NCI-H187 treated with DMSO at 0.1 percent for 48 hours (cell line): ENCODE measurements at places on chromosomes 4 and X.

GRCh38 chr4:114257501-114257900 is 278.1 kb upstream of the ARSJ start:
- no peak for DNase-seq

DNA sequence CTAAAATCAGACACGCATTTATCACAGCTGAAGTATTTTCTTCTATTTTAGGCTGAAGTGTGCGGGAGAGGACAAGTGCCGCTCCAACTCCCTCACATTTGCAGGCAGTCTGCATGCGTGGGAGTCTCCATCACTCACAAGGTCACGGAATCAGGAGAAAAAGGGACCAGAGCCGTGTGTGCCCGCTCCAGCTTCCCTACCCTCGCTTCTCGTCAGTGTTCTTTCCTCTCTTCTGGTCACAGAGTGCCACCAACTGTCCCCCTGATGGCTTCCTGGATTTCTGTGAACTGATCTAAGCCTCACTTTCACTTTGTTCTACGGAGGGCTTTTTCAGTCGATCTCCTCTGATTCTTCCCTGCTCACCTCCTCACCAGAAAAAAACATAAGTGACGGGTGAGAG is 407.4 kb upstream of the AADAT start:
- DNase-seq, result no peak

DNA sequence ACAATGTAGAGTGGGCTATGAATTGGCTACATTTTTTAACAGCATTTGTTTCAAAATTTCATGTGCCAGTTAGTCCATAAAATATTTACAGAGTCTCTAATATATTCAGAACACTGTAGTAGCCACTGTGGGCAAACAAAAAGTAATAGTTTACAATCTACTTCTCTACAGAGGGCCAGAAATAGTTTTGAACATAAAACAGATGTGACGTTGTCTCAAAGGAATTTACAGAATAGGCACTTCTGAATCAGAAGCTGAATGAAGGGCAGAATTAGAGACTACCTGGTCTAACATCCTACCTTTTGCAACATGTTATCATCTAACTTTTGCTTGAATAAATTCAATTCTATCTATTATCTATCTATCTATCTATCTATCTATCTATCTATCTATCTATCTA is 811.9 kb upstream of the EPHA5 start:
- DNase-seq, result no peak

DNA sequence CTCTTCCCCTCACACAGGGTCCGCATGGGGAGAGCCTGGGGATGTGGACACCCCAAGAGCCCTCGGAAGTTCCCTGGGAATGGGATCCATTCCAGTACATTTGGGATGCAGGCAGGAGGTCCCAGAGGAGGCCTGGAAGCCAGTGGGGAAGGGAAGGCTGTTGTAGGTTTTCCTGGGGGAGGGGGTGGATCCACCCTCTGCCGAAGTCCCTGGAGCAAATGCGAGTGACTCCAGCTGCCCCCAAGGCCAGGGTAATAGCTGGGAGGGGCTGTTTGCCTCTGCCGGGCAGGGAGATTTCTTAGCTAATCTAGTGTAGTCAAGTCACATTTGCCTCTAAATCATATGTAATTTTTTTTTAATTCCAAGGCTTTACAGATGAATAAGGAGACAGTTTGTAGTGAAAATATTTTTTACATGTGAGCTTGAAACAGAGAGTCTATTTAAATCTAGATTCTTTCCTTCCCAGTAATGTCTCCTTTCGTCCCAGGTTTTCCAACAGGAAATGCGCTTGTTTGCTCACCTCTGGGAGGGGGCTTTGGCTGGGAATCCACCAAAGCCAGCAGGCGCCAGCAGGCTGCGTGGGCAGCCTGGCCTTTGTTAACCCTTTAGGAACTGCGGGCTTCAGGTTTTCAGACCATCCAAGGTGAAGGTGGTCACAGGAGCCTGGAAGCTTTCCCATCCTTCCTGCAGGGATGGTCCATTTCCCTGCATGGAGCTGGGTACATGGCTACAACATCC is 26.8 kb downstream of the SH3TC1 start:
- DNase-seq, result no peak

GRCh38 chrX:20015945-20016615 is 25.2 kb upstream of the BCLAF3 start:
- no peak for DNase-seq

DNA sequence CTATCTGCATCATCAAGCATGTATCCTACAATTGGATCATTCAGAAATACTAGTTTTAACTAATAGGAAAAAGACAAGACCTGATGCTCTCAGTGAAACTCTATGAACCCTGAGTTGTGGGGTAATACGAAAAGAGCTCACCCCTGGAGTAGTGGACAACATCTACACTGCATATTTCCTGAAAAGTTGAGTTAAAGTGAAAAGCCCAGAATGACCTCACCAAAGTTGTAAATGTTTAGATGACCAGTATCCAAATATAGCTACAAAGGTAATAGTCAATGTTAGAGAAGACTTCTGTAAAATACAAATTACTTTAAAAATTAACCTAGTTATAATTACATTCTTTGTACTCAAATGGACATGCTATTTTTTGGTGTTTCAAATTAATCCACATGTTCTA is 52.8 kb upstream of the SRPX start:
- no peak for DNase-seq

DNA sequence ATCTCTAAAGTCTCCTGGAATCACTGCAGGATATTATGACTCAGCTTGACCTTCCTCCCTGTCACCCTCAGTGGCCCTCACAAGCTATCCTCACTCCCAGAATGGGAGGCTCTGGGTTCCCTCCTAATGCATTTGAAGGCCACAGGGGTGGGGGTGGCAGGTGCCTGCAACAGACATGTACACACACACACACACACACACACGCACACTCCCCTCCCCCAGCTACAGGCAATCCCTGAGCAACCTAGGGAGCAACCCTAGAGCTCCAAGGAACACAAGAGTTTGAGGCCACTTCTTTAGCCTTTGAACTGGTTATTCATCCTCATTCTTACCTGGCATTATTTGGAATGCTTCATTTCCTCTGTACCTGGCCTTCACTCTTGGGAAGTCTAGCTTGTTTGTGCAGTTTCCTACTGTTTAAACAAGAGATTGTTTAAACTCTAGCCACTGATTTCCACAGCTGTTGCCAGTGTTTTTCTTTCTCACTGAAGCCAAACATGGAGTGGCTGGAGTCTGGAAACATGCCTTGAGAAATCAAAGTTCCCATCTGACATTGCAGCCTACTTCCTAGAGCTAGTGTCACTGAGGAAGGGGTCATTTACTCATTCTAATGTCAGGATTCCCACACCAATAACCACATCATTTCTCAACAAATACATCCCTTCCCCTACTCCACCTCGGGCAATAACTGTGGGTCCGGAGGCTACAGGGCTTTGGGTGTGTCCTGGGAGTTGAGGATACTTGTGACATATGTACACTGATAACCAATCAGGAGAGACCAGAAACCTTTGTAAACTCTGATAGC is 37.7 kb downstream of the MAOA start:
- no peak for DNase-seq

DNA sequence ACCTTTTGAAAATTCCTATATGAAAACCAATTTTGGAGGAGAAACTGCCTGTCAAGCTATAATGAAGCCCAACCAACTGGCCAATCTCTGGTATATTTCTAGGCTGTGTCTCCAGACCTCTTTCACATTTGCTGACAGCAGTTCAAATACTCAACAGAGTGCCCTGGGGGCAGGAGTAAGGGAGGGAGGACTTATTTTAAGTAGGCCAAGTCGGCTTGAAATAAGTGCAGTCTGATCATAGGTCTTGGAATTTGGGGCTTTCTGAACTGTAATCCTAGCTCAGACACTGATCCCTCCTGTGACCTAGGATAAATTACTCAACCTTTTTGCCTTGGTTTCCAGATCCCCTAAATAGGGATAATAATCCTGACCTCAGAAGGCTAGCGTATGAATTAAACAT is 59.4 kb upstream of the SLC7A11 start:
- DNase-seq, result no peak

DNA sequence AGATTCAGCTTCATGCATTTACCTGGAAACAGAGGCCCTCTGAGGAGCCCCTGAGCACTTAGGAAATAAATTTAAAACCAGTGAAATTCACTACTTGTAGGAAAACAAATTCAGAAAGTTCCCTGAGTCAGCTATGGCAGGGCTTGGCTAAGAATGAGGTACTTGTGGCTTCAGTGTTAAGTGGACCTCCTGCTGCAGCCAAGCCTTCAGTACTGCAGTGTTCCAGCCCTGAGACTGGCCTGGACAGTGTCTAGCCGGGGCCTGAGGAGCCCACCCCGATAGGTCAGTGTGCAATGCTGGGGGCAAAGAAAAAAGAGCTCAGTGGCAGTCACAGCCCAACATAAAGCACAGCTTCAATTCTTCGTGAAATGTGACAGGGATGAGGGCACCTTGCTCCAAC is 41.9 kb downstream of the F11 start:
- no peak for DNase-seq

GRCh38 chr4:94356444-94356843 is 13.8 kb upstream of the HPGDS start:
- no peak for DNase-seq

GRCh38 chrX:40644176-40644575 is 3.2 kb downstream of the CXorf38 start:
- no peak for DNase-seq

DNA sequence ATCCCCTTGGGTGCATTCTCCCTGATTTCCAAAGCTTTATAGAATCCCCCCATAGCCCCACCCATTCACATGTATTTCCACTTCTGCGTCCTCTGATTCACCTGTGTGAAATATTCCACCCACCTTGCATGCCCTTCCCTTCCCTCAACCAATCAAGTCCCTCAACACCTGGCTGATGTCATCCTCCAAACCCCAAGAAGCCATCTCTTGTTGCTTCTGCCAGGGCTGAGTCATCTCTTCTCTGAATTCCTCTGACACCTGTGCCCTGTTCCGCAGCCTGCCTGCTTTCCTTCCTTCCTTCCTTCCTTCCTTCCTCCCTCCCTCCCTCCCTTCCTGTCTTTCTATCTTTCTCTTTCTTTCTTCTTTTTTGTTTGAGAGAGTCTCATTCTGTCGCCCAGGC is 9.9 kb downstream of the CRMP1 start:
- DNase-seq, result no peak

- no peak for DNase-seq
Measured at GRCh38 chrX:50747471-50747900, 66.5 kb downstream of the SHROOM4 start.

GRCh38 chrX:40878766-40879165 is 143.4 kb upstream of the MED14 start:
- no peak for DNase-seq

GRCh38 chrX:19660604-19661255 is 145.4 kb upstream of the MAP3K15 start:
- no peak for DNase-seq

DNA sequence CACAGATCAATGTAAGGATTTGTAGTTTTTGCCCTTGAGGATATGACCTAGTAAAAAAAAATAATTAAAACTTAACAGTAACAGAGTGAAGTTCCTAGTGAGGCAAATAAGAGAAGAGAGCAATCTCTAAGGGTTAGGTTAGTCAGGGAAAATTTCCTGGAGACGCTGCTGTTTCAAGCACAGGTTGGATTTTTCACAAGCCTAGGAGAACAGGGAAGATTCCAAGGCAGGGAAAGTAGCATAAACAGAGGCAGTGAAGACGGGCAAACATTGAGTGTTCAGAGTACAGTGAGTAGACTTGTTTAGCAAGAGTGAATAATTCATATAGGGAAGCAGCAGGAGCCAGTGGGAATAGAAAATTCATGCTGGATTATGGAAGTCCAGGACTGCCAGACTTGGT is 212.8 kb downstream of the SPANXN3 start:
- no peak for DNase-seq

GRCh38 chrX:48683411-48683982 is at the start of gene WAS:
WAS (plus strand) TSS chrX:48683799; CDS start chrX:48683854, 55 bp downstream.
- no peak for DNase-seq

- no peak for DNase-seq
Measured at GRCh38 chr4:15295421-15296162, 132.2 kb upstream of the C1QTNF7 start.

GRCh38 chrX:18961686-18962085 is 22.2 kb downstream of the PHKA2 start:
- no peak for DNase-seq

DNA sequence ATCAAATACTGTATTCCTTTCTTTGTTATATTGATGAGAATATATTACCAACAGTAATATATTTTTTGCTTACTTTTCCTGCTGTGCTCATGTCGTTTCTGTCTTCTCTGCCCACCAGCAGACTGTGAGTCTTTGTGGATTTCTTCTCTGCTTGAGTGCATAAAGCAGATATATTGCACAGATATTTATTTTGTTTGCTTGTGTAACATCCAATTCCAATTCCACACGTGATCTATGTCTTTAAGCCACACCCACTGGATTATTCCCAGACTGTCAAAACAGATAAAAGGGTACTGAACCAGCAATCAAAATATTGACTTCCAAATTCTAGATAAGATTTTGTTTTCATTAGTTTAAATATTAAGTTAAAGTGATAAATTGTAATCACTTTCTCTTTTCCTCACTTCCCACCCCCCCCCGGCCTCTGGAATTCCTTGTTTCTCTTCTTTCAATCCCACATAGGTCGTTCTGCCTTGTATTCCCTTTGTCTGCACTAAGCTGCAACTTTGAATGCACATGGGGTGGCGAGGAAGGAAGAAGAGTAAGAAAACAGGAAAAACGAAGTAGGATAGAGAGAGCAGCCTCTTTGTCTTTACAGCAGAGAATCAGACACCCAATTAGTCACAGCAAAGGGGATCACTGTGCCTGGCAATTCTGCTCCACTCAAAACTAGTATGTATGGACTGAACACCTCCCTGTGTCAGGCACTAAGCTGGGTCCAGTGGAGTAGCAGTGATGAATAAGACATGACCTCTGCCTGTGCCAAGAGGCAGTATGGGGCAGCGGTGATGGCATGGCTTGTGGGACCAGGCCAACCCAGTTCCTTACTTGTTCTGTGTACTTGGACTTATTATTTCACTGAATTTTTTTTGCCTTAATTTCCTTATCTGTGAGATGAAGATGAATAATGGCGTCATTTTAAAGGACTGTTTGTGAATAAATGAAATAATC is at the start of gene ADH1B:
Gene ADH1B (minus strand): TSS at position 161 of the 951 bp plus-strand sequence. CDS start 70 bp downstream, at position 91.
- no peak for DNase-seq

DNA sequence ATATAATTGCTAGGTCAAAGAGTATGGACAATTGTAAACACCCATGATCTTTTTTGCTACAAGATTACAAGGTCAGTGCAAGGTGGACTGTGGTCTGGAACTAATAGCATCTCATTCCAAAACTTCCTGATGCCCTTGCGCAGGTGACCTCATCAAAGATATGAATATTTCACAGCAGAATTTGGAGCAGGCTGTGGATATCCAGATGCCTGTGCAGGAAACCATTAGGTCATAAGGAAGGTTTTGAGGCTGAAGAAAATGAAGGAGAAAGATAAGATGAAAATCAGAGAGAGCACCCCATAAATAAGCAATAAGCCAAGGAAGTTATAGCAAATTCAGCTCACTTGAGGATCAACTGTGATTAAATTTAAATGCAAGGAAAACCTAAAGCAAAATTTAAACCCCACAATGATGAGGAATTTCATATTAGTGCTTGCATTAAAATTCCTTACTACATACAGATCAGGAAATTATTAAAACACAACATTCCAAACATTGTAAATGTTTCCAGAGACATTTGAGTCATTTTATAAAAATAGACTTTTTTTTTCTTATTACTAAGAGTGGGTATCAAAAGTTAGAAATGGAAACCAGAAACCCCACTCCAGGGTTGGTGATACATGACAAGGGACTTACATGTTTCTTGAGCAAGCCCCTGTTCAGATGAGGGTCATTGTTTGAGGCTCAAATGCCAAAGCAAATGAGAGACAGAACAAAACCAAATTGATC is 100.7 kb upstream of the FAM9C start:
- no peak for DNase-seq
